ENCODE measurements at places on chromosomes 3 and 15.

- no peak for DNase-seq
Observed at GRCh38 chr3:86792316-86792715, 198.6 kb downstream of the VGLL3 start.

GRCh38 chr3:123640740-123641462 is 56.0 kb upstream of the HACD2 start:
- DNase-seq, result no peak

GRCh38 chr3:45297331-45297730 is 71.2 kb upstream of the TMEM158 start:
- no peak for DNase-seq

DNA sequence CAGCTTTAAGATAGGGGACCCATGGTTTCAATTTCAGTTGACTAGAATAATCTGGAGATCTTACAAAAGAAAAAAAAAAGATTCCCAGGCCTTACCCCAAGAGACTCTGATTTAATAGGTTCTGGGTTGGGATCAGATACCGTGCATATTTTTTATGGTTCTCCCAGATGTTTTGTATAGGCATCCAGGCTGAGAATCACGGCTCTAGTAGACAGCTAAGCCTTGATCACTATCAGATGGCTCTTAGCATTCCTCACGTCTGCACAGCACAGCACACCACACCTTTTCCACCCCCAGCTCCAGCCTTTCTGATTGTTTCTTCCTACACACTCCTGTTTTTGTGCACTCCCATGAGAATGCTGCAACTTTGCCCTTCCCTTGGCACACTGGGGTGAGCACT is 40.8 kb downstream of the TMEM45A start:
- no peak for DNase-seq

DNA sequence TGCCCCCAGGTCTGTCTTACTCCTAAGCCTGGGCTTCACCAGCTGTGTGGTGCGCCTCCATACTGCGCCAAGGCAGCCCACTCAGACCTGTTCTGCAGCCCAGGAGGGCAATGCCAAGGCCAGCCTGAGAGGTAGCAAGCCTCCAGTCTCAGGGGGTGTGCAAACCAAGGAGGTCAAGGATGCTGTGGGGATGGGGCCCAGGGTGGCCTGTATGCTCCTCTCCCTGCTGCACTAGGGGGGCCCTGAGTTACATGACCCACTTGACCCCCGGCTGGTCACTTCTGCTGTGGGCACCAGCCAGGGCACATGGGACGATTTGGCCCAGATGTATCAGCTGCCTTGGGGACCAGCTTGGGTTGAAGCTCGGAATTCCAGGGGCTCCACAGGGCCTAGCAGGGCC is 70.0 kb upstream of the SLC6A6 start:
- DNase-seq, result no peak

DNA sequence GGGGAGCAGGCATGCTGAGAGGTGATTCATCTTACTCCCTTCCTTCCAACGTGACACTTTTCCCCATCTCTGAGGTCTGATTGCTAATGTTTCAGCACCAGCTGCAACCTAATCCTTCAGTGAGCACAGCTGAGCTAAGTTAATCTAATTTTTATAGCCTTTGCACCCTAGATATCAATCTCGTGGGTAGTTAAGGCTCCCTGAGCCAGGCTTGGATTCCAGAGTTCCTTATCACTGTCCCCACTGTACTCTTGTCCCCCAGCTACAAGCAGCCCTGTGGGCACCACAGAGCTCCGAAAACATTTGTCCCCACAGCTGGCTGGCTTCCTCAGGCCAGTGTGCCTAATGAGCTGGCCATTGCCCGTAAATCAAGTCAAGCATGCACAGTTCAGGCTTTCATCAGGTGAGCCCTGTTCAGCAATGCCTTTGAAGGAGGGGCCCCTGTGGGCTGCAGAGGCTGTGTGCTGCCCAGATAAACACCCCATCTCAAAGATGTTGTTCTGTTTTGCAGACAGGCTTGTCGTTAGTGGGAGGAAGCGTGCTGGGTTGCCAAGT is 376.9 kb upstream of the RASGRP1 start:
- no peak for DNase-seq
